Endodermal cell (in vitro differentiated cells): ENCODE measurements at places on chromosomes 4 and X. TPM values are rescaled to one million over a fixed set of nuclear protein-coding genes. Genes with fewer than 3 reads are reported as not detected.

Gene STPG2
- 0.13 to 0.19 TPM in 2 of 3 replicates, not detected in the other for total RNA-seq

Gene PCSK1N
- 2.4 and 2.9 TPM in 2 replicates for total RNA-seq

Gene SPANXB1
- not detected in 2 replicates for total RNA-seq

Gene KIAA0232
- 31.1 and 32.9 TPM in 2 replicates for total RNA-seq

Gene NLRP2B
- total RNA-seq, result not detected in 2 replicates

Gene SPOCK3
- 20.9 to 24.4 TPM (median 21.1 TPM) in 3 replicates for total RNA-seq

- DNase-seq, result peak; percentile 67
Measured at GRCh38 chr4:189124149-189124758, 816.4 kb upstream of the FRG1 start.

- DNase-seq, result peak; percentile 54
Measured at GRCh38 chrX:22278375-22278774, 5.7 kb downstream of the CBLL2 start.

DNA sequence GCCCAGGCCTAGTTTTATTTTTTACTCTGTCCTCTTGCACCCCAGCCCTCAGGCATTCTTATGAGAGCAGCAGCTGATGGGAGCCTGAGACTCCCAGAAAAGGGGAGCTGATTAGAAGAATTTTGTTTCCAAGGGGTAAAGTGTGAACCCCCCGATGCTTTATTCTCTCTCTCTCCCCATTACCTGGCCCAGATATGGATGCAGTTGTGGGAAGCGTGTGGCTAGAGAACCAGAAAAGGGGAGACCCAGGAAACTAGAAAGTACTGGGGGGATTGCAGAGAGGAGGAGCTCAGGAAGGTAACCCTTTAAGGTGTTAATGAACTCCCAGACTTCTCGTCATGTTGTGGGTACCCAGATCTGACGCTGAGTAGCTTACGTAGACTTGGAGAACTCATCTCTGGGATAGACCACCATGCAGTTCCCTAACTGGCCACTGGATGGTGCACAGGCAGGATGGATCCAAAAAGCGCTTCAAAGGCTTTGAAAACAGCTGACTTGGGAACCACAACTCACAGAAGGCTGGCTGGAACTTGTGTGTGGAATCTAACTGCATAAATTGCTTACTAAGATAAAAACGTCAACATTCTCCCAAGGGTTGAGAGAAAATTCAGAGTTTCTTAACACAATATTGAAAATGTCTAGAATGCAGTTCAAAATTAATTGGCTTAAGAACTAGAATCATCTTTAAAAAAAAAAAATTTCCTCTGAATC, 64.7 kb downstream of the TBC1D14 start:
- DNase-seq, result peak; percentile 96

DNA sequence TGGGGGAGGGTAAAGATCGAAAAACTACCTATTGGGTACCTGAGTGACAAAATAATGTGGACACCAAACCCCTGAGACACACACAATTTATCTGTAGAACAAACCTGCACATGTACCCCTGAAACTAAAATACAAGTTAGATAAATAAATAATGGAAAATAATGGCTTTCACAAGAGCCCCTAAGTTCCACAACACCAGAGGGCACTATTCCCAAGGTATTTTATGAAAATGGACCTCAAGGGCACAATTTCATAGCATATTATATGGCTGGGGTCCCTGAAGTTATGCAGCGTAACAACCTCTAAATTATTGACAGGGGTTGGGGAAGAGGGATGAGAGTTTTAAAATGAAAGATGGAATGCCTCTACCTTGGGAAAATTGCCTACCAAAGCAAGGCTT, 81.3 kb upstream of the TMEM33 start:
- DNase-seq, result no peak

DNA sequence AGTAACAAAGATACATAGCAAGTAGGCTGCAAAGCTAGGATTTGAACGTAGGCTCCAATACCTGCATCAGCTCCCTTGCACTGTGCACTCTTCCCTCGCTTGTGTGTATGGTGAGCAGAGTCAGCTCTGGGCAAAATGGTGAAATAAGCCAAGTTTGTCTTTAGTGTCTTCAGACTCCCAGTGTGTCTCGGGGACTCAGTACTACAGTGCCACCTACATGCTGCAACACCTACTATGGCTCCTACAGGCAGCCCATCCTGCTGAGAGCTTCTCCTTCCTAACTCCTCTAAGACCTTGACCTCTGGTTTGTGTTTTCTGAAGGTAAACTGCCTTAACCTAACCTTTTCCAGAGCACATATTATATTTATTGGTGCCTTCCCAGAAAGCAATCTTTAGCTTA, 42.5 kb downstream of the RTL9 start:
- DNase-seq, result no peak

DNA sequence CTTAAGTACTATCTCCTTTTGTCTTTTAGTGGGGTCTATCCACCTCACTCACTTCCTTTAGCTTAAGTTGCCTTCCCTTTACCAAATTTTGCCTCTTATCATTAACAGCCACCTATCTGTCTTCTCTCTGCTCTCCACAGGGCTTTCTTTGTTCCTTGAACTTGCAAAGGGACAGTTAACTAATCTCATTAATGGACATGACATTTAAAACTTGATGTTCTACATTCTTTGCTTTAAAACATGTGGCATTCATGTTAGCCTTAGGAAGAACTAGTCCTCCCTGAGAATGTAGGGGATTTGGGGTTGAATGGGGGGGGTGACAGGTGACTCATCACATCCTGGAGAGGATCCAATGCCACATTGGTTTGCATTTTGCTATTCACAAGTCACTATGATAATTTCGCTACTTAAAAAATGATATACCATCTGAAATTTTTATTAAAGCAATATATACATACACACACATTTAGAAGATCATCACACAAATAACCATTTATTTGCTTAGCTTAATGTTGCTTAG, 41.0 kb upstream of the DMD start:
- peak; percentile 68 for DNase-seq

- DNase-seq, result peak; percentile 32
Measured at GRCh38 chr4:56783986-56784385, 37.5 kb downstream of the SPINK2 start.

GRCh38 chrX:74578137-74578536, 36.3 kb downstream of the RLIM start:
- DNase-seq, result no peak

- DNase-seq, result no peak
Measured at GRCh38 chrX:23644744-23645143, 22.5 kb upstream of the PRDX4 start.

- DNase-seq, result no peak
Measured at GRCh38 chrX:118675326-118675965, 52.0 kb upstream of the IL13RA1 start.

GRCh38 chr4:79467246-79467932, 59.4 kb upstream of the GK2 start:
- DNase-seq, result no peak
